ENCODE measurements at places on chromosomes 1 and 21.

DNA sequence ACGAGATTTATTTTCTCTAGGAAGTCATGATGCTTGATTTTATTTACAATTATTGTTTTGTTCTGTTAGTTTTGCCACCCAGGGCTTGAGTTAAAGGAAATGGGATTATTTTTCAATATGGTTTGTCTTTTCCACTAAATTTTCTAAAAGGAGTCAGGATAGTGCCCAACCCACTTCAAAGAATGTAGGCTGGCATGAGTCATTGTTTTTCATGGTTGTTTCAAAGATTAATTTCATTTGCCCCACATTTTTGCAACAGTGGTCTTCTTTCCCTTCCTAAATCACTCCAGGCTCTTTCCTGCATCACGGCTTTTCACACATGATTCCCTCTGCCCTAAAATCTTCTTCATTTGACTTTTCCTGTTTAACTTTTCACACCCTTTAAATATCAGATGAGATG is 2.5 kb downstream of the SLAMF6 start:
- DNase-seq: no peak

- DNase-seq: no peak
Observed at GRCh38 chr1:75171876-75172275, 37.7 kb downstream of the LHX8 start.

DNA sequence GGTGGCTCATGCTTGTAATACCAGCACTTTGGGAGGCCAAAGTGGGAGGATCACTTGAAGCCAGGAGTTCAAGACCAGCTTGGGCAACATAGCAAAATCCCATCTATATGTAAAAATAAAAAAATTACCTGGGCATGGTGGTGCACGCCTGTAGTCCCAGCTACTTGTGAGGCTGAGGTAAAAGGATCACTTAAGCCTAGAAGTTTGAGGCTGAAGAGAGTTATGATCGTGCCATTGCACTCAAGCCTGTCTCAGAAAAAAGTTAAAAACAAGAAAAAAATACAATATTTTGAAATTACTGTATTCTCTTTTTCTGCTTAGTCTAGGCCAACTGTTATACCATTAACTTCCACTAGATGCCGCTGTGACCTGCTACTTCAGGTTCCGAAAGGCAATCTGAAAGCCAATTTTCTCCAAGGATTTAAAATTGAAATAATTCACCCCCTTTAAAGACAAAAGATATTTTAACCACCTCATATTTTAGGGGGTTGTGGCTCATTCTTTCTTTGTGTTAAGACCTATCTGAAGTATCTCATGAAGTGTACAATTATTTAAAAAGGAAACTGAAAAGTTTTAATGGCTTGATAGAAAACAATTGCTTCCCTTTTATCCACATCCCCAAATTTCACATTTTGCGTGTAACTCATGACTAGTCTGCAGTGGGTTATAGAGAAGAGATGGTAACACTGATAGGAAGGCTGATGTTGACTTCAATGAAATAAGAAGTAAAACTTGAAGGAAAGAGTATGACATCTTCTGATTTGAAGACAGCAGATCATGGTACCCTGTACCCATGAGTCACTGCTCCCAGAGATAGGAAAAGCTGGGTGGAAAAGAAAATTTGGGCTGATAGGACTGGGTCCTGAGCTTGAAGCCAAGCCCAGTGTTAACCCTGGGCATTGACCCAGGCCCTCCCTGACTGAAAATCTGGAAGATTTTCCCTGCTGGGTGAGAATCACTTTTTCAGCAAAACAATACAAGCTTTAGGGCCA is 24.4 kb upstream of the CLDN14 start:
- peak; percentile 50 for DNase-seq

GRCh38 chr1:201376464-201377374 is 761 bp downstream of the TNNT2 start:
- peak; percentile 14 for DNase-seq

DNA sequence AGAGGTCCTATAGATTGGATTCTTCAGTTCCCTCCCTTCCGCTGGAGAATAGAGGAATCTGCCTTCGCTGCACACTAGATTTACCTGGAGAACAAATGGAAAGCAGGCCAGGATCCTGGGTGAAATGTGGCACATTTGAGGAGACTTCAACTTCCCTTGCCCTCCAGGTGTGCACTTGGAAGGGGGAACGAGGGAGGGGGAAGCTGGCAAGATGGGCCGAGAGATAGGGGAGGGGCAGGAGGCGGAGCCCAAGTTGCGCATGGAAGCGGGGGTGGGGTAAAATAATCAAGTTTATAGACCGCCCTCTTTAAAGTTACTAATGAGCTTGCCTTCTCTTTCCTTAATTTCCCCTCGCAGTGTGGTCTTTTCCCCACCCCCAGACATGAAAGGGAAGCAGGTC is 155.7 kb upstream of the CAMK1G start:
- DNase-seq: no peak

GRCh38 chr1:222071387-222071786 is 329.5 kb upstream of the DUSP10 start:
- no peak for DNase-seq

DNA sequence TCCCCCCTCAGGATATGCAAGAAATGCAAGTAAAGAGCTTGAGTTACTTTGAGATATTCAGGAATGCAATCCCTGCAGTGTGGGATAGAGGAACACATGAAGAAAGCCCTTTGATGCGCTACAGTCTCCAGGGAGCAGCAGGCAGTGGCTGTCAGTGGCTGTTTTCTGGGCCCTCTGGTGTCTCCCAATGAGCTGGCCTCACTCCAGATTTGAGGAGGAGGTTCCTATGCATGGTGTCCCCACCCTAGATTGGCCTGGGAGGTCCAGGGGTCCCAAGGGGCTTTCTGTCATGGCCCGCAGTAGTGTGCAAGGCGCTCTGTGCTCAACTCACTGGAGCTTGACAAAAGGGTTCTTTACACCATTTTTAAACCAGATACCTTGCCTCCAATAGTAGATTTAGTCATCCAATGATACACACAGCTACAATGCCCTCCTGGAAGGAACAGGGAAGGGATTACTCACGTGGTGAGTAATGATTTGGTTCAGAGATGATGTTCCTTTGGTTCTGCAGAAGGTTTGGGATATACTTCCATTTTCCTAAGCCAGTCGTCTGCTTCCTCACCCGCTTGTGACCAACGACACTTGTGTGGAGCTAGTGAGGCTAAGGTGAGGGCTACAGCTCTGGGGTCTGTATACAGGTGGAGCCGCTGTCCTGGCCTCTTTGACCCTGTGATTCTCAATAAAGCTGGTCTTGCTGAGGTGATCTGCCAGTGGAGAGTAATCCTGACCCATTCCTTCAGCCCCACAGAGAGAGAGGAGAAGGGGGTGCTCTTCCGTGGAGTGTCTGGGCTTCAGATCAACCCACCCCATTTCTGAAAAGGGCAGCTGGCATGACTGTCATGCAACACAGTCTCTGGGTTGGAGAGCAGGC is 6.6 kb downstream of the BATF3 start:
- DNase-seq: no peak

GRCh38 chr1:164712131-164713036 is 153.4 kb downstream of the PBX1 start:
- no peak for DNase-seq

Measured in activated CD4-positive, alpha-beta T cell treated with anti-CD3 and anti-CD28 coated beads, Interleukin-2, Interleukin-4, amounts not matched to agents 100 ng/mL and 50 ng/mL, durations not matched to agents 16 hours and 8 hours (primary cell).